HEK293T (cell line): ENCODE measurements at places on chromosomes 4 and X.

- DNase-seq: no peak
Observed at GRCh38 chr4:56200275-56200674, 187.0 kb downstream of the AASDH start.

DNA sequence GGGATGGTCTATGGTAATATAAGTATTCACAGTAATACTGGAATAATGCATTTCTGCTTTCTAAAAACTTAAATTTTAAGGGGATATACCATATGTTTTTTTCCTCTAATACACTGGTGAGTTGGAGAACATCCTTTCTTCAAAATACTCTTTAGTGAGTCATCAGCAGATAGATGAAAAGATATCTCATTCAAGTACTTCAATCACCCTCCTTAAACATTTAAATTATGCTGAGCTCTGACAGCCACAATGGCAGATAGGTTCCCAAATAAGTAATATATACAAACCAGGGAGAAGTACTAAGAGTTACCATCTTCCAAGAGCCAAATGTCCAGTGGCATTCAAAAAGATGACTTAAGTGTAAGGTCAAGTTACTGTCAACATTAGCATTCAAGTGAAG lies 52.2 kb downstream of the AMMECR1 start:
- no peak for DNase-seq

GRCh38 chr4:22498866-22499265 lies 17.0 kb downstream of the ADGRA3 start:
- DNase-seq: no peak

DNA sequence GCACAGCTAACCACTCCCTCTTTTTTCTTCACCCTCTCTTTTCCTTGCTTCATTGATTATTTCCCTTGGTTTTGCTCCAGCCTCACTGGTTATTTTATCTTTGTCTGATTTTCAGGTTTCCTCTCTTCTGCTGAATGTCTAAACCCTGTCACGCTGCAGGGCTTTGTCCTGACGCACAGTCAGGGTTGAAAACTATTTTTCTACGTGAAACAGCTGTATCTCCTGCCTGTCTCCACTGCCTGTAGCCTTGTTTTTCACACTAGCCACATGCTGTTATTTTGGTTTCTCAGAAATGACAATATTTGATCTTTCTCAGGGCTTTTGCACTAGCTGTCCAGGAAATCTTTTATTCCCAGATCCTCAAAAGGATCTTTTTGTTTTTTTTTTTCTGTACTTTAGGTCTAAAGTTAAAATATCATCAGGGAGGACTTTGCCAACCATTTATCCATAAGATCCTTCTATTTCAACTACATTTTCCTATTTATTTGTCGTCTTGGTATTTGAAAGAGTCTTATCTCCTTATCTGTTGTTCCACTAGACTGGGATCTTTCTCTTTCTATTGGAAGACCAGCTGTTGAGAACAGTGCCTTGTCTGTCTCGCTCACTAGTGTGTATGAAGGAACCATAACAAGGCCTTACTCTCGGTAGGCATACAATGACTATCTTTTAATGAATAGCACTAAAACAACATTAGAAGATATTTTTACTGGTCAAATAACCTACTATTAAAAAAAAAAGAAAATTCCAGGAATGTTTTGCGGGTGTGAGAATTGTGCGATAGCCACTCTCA lies 164.3 kb downstream of the PDHA2 start:
- no peak for DNase-seq

DNA sequence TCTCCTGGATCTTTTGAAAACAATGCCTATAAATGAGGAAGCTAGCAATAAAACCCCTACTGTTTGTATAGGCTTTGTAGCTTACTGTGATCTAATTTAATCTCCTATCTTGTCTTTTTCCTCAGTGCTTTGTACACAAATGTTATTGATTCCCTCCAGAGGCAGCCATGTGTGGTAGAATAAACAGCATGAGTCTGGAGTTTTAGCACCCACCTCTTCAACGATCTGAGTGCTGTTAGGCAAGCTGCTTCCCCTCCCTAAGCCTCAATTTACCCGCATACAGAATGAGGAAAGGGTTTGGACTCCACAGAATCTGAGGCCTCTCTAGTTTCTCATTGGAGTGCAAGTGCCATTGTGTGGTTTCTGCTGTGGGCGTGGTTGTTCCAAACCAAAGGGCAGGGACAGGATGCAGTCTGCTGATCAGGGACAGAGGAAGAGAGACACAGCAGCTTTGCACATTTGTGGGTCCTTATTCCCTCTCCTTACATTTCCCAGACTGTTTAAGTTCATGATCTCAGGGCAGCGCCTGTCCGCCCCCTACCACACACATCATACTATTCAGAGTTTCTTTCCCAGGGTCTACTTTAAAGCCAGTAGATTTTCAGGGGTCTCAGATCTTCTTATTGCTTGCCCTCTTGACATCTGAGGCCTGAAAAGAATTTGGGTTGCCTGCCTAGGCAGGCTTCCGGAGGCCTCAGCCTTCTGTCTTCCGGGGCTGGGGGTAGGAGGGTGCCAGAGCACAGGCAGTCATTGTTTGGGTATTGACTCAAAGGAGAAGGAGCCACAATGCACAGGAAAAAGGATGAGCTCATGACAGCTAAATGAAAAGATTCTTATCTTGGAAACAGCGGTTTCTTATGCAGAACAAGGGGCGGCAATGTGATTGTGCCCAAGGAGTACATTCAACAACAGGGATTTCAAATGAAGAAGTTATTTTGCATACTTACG lies 114.9 kb upstream of the TEX13D start:
- DNase-seq: no peak

DNA sequence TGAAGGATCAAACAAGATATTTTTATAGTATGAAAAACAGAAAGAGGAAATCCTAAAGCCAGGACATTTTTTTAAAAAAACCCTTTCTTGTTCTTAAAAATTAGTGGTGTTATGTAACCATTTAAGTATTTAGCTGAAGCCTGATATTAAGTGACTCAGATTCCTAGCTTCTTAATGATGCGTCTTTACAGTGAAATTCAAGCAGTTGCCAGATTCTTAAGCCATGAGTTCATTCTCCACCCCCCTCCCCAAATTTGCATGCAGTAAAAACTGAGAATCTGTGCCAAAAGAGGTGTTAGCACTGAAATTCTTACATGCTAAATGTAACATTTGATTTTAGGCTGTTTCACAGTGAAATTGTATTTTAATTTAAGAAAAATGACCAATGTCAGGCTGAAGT lies 180.8 kb downstream of the RAPGEF2 start:
- DNase-seq: no peak

- DNase-seq: no peak
Observed at GRCh38 chrX:5051831-5052491, 1176.7 kb downstream of the NLGN4X start.

DNA sequence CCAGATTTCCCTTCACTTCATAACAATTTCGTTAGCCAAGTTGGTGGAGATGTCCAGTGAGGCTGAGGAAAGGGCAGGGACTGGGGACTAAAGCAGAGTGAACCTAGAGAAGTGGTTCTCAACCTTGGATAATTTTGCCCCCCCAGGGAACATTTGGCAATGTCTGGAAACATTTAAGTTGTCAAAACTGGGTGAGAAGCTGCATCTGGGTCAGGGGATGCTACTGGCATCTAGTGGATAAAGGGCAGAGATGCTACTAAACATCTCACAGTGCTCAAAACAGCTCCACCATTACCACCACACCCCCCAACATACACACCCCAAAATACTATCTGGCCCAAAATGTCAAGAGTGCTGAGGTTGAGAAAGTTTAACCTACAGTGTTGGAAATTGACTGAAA lies 32.0 kb upstream of the FGF16 start:
- DNase-seq: no peak

GRCh38 chr4:100690812-100691211 lies 173.0 kb upstream of the EMCN start:
- DNase-seq: no peak

DNA sequence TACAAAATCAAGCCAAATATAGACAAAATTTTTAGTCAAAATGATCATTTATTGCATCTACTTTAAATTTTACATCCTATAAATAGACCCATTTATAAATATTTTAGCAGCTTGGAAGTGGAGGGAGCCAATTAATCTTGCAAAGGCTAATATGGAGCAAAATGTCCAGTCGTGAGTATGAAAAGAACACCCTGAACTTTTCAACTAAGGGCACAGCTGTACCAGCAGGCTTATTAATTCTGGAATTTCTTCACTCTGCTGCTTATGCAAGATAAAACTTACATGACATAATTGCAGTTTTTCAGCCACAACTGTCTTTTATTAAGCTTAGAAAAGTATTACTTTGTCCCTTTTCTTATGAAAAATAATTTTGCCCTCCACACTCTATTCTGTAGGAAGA lies 22.9 kb upstream of the USP53 start:
- no peak for DNase-seq

GRCh38 chr4:7719354-7720174 lies 220.1 kb downstream of the AFAP1 start:
- DNase-seq: peak; percentile 90

DNA sequence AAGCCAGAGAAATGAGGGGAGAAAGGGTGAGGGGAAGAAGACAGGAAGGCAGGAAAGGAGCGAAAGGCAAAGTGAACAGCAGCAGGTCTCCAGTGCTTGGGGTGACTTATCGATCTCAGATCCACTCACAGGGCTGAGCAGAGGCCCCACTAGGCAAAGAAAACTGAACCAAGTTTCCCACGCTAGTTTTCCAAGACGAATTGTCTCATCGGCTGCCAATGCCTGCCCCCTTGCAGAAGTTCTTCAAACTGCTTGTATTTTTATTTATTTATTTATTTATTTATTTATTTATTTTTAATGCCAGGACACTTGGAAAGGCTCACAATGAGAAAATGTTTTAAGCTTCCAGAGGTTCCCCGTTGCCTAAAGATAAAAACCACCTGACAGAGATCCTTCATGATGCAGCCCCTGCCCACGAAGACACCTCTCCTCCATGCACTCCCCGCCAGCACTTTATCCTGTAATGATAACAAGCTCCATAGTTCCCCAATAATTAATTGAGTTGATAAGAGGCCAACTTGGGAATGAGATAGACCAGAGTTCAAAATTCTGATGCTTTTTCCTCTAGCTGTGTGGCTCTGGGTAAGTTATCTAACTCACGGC lies 43.2 kb downstream of the QDPR start:
- peak; percentile 53 for DNase-seq

DNA sequence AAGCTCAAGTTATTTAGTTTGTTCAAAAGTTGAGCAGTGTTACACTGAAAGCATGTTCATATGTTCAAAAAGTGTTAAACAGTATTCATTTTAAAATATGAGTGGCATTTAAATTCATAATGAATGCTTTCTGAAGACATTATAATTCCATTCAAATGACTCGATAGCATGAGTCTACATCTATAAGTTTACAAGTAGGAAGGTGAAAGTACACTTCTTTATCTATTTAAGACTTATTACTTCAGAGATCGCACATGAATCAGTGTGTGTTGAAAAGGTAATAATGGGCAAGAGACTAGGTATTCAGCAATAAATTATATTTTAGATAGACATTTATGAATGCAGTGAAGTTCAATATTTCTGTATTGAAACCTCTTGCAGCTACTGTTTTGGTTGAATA lies 456.1 kb downstream of the GRXCR1 start:
- DNase-seq: no peak

- DNase-seq: no peak
Observed at GRCh38 chr4:176188654-176189053, 6.7 kb downstream of the SPATA4 start.

DNA sequence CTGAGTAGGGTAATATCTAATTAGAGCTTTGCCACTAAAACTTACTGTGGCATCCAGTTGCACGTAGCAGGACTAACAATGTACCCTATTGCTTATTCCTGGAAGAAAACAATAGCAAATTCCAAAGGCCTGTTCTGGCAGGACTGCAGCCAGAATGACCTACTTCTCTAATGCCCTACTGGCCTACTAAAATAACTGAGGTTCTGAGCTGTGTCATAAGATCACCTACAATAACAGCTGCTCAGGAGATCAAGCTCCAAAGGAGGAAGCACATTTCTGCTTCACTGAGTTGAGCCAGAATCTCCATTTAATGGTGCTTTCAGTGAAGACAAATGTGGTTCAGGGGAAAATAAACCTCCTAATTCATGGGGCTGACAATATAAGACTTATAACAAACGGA lies 42.2 kb upstream of the CXCL8 start:
- DNase-seq: no peak

GRCh38 chrX:106100442-106100841 lies 61.9 kb upstream of the SERPINA7 start:
- no peak for DNase-seq

- no peak for DNase-seq
Observed at GRCh38 chr4:173362666-173363065, 8.1 kb upstream of the SAP30 start.

GRCh38 chr4:32931475-32931874 lies 2211.3 kb downstream of the PCDH7 start:
- DNase-seq: no peak

DNA sequence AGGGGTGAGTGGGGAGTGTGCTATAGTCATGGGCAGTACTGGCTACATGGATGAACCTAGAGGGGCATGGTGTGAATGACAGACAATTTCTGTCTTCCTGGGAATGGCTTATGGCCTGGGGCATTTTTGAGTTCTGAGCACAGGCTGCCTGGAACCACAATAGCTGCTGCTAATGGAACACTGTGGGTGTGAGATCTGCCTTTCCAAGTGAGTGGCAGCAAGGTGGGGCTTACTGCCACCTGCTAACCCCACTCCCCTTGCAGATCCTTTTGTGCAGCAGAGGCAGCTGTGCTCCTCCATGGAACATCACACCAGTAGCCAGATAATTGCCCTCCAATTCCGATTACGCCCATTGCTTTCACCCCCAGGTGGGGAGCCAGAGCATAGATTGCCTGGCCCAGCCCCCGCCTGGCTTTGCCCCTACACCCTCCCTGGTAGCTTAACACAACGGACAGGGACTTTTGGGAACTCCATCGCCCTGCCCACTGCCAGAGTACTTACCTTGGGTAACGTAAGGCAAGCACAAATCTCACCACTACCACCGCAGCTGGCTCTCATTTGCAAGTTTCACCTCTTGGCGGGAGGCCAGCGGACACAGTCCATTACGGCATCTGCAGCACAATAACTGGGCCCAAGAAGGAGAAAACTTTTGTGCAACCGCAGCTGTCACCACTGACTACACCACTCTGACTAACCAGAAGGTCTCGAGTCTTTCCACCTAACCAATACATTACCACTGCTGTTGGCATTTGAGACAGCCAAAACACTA lies 421.2 kb upstream of the NWD2 start:
- DNase-seq: no peak

GRCh38 chrX:53321943-53322497 lies 40.6 kb upstream of the IQSEC2 start:
- DNase-seq: no peak

DNA sequence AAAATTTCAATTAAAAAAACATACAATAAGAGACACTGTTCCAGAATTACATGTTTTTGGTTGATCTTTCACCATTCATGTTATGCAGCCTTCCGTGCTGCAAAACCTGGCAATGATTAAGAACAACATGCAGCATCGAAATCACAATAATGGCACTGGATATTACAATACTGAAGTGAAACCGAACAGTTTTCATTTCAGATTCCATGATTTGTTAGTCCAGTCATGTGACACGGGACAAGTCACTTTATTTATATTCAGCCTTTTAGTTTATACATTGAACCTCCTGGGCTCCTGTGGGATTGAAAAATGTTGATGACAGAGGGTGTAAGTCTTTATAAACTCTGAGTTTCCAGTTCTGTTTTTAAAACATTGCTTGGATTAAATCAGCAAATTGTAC lies 142.5 kb upstream of the TTC29 start:
- no peak for DNase-seq
